ENCODE measurements at places on chromosomes 13 and 19.
A peak's percentile ranks its signal among the peaks of the same experiment; 100 is the strongest.

GRCh38 chr19:18008814-18009213 lies 844 bp downstream of the ARRDC2 start:
- DNase-seq: no peak

DNA sequence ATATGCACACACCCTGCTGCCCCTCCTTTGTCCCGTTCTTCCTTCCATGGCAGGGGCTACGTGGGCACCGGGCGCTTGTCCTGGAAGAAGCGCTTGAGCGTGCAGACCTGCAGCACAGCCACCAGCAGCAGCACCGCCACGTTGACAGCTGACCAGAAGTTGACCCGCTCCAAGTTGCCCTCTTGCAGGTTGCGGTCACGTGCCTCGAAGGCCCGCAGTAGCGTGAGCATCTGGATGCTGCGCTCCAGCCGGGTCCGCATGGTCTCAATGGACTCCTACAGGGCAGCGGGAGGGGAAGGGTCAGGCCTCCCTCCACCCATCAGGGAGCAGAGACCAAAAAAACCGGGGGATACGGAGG lies 3.1 kb downstream of the TMED1 start:
- DNase-seq: no peak

DNA sequence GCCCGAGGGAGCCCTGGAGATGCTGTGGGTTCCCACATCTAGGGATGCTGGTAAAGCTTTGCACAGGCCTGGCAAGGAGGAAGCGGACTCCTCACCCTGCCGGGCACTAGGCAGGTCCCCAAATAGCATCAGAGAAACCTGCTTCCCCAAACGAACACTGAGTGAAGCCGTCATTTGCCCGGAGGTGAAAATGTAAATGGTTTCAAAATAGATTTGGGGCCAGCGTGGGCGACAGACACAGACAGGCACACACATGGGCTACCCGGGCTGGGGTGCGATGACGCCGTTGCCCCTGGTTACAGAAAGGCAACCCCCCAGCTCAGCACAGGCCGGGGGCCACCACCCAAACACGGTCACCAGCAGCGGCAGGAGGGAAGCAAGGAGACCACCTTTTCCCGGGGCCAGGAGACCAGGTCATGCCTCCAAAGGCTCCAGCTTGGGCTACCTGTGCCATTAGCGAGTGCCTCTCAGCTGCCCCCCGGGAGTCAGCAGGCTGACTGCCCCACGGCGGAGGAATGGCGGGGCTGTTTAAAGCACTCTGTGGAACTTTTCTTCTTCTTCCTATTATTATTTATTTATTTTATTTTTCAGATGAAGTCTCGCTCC lies 47.5 kb upstream of the NDUFS7 start:
- no peak for DNase-seq

DNA sequence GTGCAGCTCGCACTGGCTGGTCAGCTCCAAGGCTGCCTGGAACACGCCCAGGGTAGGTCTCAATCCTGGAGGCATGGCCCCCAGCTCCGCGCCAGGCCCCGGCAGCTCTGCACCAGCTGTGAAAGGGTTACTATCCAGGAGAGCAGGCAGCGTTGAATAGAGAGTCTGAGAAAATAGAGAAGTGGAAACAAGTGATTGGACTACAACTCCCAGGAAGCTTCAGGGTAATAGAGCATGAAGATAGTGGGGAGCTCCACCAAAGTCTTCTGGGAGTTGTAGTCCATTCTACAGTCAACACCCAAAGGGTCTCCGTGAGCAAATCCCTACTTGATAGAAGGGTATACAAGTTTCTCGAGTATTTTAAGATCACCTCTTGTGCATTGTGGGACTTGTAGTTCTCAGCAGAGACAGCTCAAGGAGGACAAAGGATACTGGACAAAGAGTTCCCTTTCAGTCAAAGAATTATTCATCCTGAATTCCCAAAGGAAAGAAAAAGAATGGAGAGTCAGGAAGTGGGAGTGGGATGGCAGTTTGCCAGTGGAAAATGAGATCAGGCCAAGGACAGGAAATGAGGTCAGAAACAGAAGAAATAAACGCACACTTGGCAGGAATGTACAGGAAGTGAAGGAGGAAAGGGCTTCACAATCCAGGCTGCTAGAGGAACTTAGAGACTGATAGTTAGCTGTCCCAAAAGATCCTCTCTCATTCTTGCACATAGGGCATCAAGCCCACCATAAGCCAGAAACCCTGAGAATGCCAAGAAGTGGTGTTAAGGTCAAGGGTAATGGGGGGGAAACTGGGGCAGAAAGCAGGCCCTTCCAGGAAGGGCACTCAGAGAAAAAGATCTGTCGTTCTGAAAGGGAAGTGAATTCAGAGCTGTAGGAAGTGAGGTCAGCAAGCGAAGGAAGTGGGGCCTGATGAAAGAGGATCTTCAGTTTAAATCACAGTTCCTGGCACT lies 5.5 kb upstream of the MAMSTR start:
- DNase-seq: peak; percentile 71

DNA sequence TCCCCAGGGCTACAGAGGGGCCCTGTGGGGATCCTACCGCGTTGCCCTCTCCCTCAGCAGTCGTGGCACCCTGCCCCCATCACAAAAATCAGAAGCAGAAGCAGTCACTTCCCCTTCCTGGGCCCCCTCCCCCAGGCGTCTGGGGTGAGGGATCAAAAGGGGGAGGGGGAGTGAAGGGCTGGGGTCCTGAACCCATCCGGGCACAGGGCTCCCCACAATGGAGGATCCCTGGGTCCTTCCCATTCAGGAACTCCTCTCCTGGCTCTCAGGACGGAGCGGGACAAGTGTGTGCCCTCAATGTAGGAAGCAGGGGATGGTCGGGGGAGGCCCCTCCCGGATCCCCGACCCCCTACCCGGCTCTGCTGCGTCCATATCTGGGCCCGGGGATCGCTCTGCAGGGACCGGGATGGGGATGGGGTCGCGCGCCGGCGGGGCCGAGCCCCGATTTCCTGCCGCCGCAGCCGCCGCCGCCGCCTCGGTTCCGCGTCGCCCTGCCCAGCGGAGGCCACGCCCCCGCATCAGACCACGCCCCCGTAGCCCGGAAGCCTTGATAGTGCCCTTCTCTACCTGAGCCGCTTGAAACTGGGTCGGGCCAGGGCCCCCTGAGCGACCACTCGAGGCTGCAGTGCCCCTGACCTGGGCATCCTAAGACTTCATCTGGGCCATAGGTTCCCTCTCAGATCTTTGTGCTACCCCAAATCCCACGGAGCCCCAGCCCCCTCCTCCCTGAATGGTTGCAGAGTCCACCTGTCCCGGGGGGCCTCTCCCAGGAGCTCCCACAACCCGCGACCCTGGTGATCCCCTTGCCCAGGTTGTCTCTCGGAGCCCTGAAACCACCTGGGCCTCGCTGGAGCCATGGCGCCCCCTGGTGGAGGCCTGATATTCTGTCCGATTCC lies at the start of gene GMIP:
Gene GMIP (minus strand): TSS at position 500 of the 896 bp plus-strand sequence. CDS start 128 bp downstream, at position 372.
- DNase-seq: no peak

- no peak for DNase-seq
These were observed 95.3 kb upstream of the TNFSF11 start for GRCh38 chr13:42478531-42479156.

- DNase-seq: no peak
These were observed at the start of gene ZFR2 for GRCh38 chr19:3868770-3869456. Gene ZFR2 (minus strand): TSS chr19:3869038. CDS start chr19:3869017, 21 bp downstream.
